ENCODE measurements at places on chromosomes 16 and 17.
A peak's percentile ranks its signal among the peaks of the same experiment; 100 is the strongest.

GRCh38 chr16:66135421-66135831, 231.1 kb upstream of the CDH5 start:
- no peak for DNase-seq

GRCh38 chr17:9116311-9116835, 95.1 kb downstream of the NTN1 start:
- no peak for DNase-seq

GRCh38 chr17:49439305-49439672, 24.6 kb upstream of the PHB1 start:
- no peak for DNase-seq

GRCh38 chr16:54783980-54784379, 146.7 kb upstream of the IRX5 start:
- DNase-seq, result no peak

DNA sequence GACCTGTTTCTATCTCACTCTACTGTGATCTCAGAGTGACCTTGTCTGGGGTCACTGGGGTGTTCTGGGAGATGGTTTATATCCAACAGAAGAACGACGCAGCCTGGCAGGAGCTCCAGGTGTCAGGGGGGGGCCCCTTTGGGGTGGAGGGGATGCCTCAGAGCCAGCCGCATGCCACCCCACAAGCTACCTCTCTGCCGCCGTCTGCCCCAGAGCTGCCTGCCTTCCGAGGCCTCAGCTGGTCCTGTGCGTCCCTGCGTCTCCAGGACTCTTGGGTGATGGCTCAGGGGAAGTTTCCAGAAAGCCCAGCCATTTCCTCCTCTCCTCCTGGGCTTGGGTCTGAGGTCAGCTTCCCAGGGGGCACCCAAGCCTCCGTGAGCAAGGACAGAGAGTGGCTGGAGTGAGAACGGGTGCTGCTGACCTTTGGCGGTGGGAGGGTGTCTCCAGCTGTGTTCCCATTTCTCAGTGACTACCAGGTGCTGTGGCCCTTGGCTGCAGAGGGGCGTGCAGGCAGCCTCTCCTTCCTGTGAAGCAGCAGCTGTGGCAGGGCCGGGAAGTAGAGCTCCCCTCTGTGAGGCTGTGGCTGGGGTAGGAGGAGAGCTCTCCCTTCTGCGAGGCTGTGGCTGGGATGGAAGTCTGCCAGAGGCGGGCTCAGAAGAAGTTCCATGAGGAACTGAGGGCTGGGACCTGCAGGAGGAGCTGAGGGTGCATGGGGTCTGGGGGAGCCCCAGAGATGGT, 19.8 kb downstream of the JPH3 start:
- no peak for DNase-seq

DNA sequence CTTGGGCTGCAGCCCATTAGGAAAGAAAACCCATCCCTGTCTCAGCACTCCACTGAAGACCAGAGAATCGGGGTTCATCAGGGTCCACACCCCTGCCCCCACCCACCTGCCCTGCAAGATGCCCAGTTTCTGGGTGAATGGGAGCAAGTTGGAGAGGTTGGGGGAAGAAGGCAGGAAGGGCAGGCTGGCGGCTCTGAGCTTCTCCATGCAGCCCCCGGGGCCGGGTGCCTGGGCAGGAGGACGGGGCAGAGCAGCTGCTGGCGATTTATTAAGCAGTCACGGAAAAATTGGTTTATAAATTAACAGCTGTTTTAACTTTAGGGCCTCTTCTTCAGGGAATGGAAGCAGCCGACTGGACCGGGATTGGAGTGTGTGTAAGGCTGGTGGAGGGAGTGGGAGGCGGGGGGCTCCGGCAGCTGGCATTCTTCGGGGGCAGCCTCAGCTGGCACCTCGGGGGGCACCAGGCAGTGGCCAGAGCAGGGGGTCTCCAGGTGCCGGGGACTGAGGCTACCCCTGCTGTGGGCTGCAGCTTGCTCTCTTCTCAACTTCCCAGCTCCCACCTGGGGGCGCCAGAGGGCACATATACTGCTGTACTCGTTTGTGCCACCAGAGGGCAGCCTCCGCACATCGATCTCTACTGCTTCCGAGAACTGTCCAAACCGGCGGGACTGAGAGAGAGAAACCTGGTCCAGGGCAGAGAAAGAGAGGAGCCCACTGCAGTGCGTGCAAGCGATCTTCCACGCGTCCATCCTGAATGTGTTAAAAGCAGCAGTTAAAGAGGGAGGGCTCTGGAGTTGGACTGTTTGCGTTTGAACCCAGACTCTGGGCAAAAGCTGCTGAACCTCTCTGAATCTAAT, 5.0 kb upstream of the PPP1R1B start:
- peak; percentile 87 for DNase-seq

GRCh38 chr16:82071421-82071820, 36.4 kb downstream of the HSD17B2 start:
- no peak for DNase-seq

DNA sequence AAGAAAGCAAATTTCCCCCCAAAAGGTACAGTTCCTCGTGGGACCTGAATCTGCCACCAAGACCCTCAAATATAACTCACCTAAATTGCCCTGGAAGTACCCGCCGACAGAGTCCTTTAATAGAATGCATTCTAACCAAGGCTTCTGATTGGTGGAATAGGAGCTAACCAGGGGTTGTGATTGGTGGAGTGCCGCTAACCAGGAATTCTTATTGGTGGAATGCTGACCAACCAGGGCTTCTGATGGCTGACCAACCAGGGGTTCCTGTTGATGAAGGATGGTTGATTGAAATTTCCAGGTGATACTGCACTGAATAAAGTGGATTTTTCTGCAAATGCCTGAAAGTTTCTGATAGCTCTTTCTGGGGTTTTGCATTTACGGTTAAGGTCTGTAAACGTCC, 6.5 kb downstream of the TFAP4 start:
- DNase-seq, result peak; percentile 25

DNA sequence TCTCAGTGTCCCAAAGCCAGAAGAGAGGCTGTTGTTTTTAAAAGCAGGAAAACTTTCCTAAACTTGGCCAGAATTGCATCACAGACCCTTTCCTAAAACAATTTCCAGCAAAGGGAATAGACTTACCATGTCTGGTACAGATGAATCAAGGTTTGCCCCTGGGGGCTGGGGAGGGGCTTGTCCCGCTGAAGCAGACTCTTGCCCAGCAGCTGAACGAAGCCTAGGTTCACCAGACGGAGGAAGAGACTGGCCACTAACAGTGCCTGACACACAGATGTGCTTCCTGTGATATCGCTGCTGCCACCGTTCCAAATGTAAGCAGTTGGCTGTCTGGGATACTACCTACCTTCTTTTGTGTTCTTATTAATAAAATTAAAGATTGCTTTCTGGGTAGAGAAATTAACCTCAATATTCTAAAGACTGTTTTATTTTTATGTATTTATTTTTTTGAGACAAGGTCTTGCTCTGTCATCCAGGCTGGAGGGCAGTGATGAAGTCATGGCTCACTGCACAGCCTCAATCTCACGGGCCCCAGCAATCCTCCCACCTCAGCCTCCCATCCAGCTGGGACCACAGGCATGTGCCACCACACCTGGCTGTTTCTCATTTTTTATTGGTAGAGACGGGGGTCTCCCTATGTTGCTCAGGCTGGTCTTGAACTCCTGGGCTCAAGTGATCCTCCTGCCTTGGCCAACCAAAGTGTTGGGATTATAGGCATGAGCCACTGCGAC, 13.5 kb downstream of the PRCD start:
- DNase-seq, result no peak

- DNase-seq, result no peak
These were observed 428.0 kb downstream of the CA10 start for GRCh38 chr17:51730303-51731050.

- DNase-seq, result peak; percentile 67
These were observed 6.0 kb downstream of the CPSF4L start for GRCh38 chr17:73255671-73256181.

DNA sequence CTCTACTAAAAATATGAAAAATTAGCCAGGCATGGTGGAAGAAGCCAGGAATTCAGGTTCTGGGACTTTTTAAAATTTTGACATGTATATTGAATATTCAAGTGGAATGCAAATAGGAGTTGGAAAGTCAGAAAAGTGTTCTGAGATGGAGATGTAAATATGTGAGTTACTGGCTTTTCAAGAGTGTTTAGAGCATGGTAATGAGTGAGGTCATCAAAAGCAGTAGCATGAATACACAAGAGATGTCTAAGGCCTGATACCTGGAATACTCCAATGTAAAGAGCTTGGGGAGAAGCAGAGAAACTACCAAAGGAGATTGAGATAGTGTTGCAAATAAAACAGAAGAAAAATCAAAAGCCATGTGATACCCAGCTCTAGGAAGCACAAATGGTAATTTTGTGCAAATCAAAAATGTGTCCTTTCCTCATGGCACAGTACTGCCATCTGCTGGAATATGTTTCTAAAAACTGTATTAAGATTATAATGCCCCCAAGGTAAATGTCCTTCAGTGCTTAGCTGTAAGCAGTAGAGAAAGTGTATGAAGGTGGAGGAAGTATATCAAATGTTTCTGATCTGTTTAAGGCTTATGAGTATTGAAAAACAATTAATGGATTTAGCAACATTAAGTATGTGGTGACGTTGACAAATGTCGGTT, 908.4 kb downstream of the KCNJ18 start:
- peak; percentile 23 for DNase-seq

- no peak for DNase-seq
These were observed 51.5 kb downstream of the CPPED1 start for GRCh38 chr16:12752159-12752558.

GRCh38 chr16:87554754-87555427, 47.4 kb upstream of the JPH3 start:
- DNase-seq, result no peak

DNA sequence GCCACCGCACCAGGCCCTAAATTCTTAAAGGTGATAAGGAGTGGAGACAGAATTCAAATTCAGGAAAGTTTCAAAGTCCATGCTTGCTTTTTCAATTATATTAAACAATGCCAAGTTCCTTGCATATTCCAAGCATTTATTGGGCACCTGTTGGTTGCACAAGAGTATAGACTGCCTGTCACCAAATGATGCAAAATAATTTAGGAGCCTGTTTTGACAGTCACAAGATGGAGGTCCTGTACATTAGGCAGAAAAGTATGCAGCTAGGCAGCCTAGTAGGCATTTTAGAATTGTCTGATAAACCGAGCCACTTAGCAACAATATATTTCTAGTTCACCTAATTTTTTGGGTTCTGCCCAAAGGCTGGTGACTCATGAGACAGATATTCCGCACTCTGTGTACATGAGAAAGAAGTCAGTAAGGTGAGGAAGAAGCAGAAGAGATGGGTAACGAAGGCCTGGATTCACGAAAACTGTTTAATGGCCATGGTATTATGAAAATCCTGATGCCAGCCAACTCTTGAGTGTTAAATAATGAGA, 7.3 kb downstream of the ACACA start:
- DNase-seq, result peak; percentile 17

DNA sequence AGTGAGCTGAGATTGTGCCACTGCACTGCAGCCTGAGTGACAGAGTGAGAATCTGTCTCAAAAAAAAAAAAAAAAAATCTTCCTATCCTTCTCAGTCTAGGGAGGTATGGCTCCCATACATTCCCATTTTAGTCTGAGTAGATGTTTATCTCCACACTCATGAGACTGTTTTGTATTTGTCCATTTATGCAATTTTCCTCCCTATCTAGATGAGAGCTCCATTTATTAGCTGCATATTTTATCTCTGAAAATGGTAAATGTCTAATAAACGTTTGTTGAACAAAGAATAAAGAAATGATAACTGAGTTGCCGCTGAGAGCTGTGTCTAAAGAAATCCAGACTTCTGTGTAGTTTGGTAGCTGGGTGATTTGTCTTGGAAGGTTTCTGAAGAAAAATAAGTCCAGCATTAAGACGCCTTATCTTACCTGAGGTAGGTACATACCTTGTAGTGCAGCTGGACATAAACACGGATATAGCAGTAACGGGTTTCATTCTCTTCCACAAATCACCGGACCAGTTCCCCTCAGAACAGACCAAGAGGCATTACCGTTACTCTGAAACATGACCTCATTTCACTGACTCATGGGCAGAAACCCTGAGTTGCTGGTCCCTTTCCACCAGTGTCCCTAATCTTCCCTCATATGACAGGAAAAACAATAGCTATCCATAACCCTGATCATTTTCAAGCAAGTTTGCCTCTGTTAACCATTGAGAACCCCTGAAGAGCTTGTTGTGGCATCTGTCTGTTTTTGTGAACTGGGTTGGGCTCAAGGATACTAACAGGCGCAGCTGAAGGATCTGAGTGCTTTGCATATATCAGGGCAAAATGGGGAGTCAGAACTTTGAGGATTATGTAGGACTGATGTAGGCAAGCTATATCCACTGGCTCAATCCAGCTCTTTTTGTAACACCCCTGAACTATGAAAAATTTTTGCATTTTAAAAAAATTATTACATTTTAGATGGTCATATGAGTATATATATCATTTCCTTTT, 177.4 kb upstream of the XYLT1 start:
- no peak for DNase-seq

DNA sequence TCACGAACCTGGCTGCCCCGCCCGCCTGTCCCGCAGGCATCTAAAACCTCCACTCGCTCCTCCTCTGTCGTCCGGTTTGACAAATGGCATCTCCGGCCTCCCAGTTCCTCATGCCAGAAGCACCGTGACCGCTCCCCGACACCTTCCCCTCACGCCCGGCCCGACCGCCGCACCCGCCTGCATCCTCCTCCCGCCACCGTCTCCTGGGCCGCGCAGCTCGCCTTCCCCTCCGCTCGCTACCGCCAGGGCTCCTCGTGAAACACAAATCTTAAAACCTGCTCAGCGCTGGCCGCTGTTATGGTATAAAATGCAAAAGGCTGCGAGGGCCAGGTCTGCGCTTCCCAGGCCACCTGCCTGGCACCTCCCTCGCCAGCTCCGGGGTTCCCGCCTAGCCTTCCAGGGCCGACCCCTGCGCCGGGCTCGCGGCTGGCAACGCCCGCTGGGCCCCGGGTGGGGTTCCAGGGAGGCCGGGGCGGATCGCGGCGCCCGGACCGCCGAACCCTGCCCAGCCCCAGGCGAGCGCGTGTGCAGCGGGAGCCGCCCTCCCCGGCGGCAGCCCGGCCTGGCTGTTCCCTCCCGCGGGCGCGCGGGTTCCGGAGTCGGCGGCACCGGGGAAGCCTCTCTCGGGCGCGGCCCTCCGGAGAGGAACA, 488 bp downstream of the SPSB3 start:
- DNase-seq, result peak; percentile 47

DNA sequence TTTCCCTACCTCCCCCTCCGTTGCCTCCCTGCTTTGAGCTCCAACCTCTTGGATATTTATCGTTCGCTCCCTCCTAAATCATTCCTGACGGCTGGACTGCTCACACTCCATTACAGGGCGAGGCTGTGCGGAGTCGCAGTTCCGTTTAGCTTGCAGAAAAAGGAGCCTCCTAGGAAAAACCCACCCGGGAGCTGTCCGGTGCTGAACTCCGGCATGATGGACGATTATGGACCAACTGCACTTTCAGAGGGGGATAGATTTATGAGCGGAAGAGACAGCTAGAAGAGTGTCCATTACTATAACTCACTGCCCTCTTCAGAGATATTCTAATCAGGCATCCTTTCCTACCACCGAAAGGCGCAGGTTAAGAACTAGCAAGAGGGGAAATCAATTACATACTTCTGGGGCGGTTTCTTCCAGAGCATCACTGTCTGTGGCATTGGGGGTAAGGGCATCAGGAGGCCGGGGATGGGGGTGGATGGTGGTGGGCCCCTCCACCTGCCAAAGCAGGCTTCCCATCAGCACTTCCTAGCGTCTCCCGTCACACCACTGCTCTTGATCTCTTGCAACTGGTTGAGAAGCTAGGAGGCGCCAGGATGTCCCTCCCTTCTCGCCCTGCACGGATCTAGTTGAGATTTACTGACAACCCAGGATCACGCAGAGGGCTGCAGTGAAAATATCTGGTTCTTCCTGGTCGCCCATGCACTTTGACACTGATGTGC, 251.2 kb downstream of the ENGASE start:
- peak; percentile 26 for DNase-seq

Measured in dermis blood vessel endothelial cell (primary cell).